ENCODE measurements at places on chromosomes 1 and 21. TPM values are rescaled to one million over a fixed set of nuclear protein-coding genes. Genes with fewer than 3 reads are reported as not detected.

GRCh38 chr1:109630081-109630897, 10.7 kb downstream of the AMPD2 start:
- H3K36me3 ChIP-seq = peaks cover 30% of the 10 kb centered on the region
- no peaks in the 10 kb centered on the region for H3K4me1 ChIP-seq
- H3K27ac ChIP-seq = no peak overlapping the region
- DNase-seq = no peak
- H3K27me3 ChIP-seq = no peaks in the 10 kb centered on the region

- no peaks in the 10 kb centered on the region for H3K27me3 ChIP-seq
- no peak for DNase-seq
- no peaks in the 10 kb centered on the region for H3K36me3 ChIP-seq
- peaks cover 9% of the 10 kb centered on the region for H3K4me1 ChIP-seq
Observed at GRCh38 chr1:65265296-65265650, 44.1 kb upstream of the DNAJC6 start.

GRCh38 chr1:83559129-83559840, 439.6 kb downstream of the TTLL7 start:
- no peak for DNase-seq
- no peaks in the 10 kb centered on the region for H3K4me1 ChIP-seq
- no peak overlapping the region for H3K27ac ChIP-seq
- H3K36me3 ChIP-seq = no peaks in the 10 kb centered on the region

The SLFNL1 gene
- total RNA-seq = 0.35 TPM

The APOBEC4 gene
- not detected for total RNA-seq

DNA sequence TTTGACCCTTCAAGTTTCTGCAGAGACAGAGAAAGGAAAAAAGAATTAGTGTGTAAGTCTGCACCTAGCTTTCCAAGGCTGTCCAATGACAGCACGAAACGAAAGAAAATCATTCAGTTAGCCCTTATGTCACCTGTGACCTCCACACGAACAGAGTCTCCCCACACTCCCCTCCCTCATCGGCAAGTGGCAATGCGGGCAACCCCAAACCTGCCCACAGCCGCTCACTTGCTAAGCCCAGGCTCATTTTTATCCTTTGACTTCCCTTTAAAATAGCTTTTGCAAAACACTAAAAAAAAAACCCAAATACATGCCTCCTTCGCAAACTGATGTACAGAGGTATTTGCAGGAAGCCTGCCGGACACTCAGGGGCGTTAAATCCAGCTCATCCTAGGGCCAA, 10.3 kb downstream of the RCC2 start:
- H3K4me1 ChIP-seq = no peaks in the 10 kb centered on the region
- 0 out of 2 replicates have a peak, but pooled peaks cover 17% of the 10 kb centered on the region for H3K36me3 ChIP-seq
- no peak overlapping the region for H3K27ac ChIP-seq
- no peak overlapping the region for H3K4me3 ChIP-seq
- no peaks in the 10 kb centered on the region for H3K27me3 ChIP-seq

The OR2T35 gene
- total RNA-seq = not detected

DNA sequence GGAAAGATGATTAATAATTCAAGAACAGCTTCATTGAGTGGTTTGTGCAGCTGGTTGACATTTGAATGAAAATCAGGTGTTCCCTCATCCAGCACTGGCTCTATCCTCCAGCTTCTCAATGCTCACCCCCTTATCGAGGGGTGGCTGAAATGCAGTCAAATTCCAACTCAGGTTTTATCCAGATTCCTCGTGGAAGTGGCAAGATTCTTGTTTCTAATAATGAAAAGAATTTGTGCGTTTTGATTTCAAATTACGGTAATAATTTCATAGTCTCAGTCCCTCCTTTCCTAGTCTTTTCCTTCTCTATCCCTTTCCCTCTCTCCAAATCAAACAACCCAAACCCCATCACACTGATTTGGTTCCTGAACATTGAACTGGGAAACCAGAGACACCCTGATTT, 3.1 kb downstream of the CNIH3 start:
- peak overlapping the region; percentile 87 for H3K4me3 ChIP-seq
- no peak overlapping the region for H3K27ac ChIP-seq
- 0 out of 2 replicates have a peak, but pooled peaks cover under 1% of the 10 kb centered on the region for H3K36me3 ChIP-seq
- peaks cover 61% of the 10 kb centered on the region for H3K4me1 ChIP-seq

GRCh38 chr1:150696590-150696989, 364 bp downstream of the GOLPH3L start:
- peak overlapping the region; percentile 40 for H3K27ac ChIP-seq
- H3K27me3 ChIP-seq = no peaks in the 10 kb centered on the region
- peak overlapping the region; percentile 83 for H3K4me3 ChIP-seq
- H3K36me3 ChIP-seq = peaks cover 30% of the 10 kb centered on the region

The DCST1 gene
- 0.43 TPM for total RNA-seq

- H3K4me1 ChIP-seq = no peaks in the 10 kb centered on the region
- DNase-seq = no peak
- no peaks in the 10 kb centered on the region for H3K27me3 ChIP-seq
- H3K27ac ChIP-seq = no peak overlapping the region
- H3K4me3 ChIP-seq = no peak overlapping the region
Observed at GRCh38 chr1:222880587-222880986, 65.7 kb downstream of the DISP1 start.

GRCh38 chr1:111195002-111195684, 5.3 kb downstream of the DENND2D start:
- peaks cover 54% of the 10 kb centered on the region for H3K4me1 ChIP-seq
- no peak overlapping the region for H3K4me3 ChIP-seq
- H3K27me3 ChIP-seq = no peaks in the 10 kb centered on the region
- no peak overlapping the region for H3K27ac ChIP-seq
- DNase-seq = no peak

DNA sequence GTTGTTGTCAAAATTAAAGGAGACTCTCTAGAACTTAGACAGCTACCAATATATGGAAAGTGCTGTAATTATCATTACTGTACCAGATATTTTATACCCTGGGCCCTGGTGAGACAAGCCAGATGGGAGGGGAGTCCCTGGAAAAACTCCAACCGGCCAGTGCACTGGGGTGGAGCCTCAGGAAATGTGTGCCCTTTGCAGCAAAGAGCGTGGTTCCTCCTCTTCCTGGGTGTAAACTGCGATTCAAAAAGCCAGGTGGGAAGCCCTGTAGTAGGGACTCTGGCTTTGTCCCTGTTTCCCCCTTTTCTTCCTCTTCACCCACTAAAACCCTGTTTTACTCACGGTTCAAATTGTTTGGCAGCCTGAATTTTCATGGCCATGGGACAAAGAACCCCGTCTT, 812.3 kb downstream of the PLA2G4A start:
- H3K27ac ChIP-seq = no peak overlapping the region
- no peaks in the 10 kb centered on the region for H3K4me1 ChIP-seq
- no peak for DNase-seq
- no peaks in the 10 kb centered on the region for H3K36me3 ChIP-seq

The IL19 gene
- not detected for total RNA-seq

- no peaks in the 10 kb centered on the region for H3K36me3 ChIP-seq
- no peak overlapping the region for H3K4me3 ChIP-seq
- no peaks in the 10 kb centered on the region for H3K4me1 ChIP-seq
- no peak overlapping the region for H3K27ac ChIP-seq
- DNase-seq = no peak
Observed at GRCh38 chr1:3237570-3237969, 168.6 kb downstream of the PRDM16 start.

The FHAD1 gene
- 6.9 TPM for total RNA-seq

GRCh38 chr1:218299416-218299815, 14.3 kb downstream of the RRP15 start:
- peak; percentile 37 for DNase-seq
- H3K27me3 ChIP-seq = no peaks in the 10 kb centered on the region
- H3K4me3 ChIP-seq = no peak overlapping the region
- H3K4me1 ChIP-seq = no peaks in the 10 kb centered on the region
- 0 out of 2 replicates have a peak, but pooled peaks cover 8% of the 10 kb centered on the region for H3K36me3 ChIP-seq

DNA sequence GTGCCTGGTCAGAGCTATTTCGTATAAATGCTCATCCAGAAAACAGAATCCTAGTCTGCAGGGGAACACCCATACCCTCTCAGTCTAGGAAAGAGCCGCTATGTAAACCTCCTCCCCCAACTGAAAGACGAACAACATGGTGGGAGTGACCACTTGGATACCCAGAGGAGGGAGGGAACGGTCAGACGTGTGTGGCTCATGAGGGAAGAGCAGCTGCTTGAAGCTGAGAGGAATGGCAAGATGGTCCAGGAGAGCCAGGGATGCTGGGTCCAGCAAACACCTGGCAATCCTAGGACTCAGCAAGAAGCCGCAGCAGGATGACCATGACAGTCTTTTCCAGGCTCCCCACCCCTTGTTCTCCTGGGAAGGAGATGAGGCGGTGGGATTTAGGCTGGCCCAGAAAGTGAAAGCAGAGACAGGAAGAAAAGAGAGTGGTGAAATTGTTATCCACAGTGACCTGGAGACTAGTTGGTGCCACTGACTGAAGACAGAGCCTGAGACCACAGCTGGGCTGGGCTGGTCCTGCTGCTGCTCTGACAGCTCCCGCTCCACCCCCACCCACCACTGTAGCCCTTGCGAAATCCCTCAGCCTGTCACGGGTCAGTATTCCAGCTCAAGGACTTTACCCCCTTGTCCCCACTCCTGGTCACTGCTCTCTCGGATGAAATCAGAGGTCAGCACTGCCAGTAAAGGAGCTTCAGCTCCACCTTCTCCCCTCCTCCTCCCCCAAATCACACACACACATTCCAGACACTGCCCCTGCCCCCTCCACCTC, 3.6 kb downstream of the CERS2 start:
- DNase-seq = no peak

DNA sequence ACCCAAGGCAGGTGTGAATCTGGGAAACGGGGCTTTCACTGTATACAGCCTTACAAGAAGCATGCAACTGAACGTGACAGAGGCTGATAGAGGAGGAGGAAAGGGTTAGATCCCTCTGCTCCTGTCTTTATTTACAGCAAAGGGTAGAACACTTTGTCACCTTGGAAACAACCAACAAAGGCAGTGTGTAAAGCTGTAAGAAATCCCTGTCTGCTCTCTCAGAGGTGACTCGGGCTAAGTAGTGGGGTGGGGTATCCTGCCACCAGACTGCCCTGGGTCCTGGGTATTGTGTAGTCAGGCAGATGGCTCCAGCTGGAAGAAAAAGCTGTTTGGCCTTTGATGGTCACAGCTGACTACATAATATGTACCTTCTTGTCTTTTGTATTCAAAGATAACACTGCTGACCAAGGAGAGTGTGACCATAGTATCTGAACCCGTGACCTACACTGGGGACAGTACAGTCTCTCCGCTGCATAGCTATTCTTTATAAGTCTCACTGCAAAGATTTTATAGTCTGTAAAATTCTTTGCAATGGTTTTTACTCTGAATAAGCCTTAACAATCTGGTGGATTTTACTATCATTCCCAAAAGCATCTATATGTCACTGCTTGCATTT, 22.1 kb upstream of the POU2F1 start:
- H3K4me1 ChIP-seq = peaks cover 14% of the 10 kb centered on the region
- no peaks in the 10 kb centered on the region for H3K27me3 ChIP-seq
- no peak for DNase-seq
- H3K27ac ChIP-seq = no peak overlapping the region

The IKBKE gene
- 12.6 TPM for total RNA-seq
